ENCODE measurements at places on chromosomes 12 and 14.

DNA sequence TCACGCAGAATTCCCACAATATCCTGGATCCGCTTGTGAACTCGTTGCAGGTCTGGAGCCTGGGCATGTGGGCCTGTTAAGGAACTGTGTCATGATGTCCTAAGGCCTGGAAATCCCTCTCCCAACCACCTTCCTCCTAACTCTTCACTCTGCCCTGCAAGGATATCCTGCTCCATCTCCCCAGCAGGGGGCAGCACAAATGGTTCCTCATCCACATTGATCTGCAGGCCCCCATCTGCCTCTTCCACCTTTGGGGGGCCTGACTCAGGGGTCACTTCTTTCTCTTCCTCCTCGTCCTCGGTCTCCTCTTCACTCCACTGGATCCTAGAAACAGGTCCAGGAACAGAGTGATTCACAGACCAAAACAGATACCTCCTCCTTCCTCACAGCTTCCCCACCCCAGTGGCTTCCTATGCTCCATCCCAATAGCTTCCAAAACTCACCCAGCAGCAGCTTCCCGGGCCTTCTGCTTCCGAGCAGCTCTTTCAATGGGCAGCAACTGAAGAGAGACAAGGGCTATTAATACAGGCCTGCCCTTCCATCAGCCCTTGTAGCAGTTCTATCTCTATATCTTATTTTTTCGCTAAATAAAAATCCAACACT is 4.5 kb downstream of the NOP2 start:
- DNase-seq = peak; percentile 87

GRCh38 chr12:87385322-87385721 is 643.9 kb downstream of the C12orf50 start:
- DNase-seq = no peak

- peak; percentile 36 for DNase-seq
These were observed 303 bp downstream of the PUS7L start for GRCh38 chr12:43758247-43758727.

GRCh38 chr12:9334041-9334692 is 126.0 kb upstream of the PZP start:
- no peak for DNase-seq

- DNase-seq = no peak
These were observed 2.4 kb upstream of the KIF26A start for GRCh38 chr14:104135904-104136471.

GRCh38 chr14:76956316-76957090 is 72.0 kb downstream of the IRF2BPL start:
- DNase-seq = peak; percentile 98

- DNase-seq = peak; percentile 86
These were observed 19.0 kb upstream of the RNASE12 start for GRCh38 chr14:20610002-20610765.

DNA sequence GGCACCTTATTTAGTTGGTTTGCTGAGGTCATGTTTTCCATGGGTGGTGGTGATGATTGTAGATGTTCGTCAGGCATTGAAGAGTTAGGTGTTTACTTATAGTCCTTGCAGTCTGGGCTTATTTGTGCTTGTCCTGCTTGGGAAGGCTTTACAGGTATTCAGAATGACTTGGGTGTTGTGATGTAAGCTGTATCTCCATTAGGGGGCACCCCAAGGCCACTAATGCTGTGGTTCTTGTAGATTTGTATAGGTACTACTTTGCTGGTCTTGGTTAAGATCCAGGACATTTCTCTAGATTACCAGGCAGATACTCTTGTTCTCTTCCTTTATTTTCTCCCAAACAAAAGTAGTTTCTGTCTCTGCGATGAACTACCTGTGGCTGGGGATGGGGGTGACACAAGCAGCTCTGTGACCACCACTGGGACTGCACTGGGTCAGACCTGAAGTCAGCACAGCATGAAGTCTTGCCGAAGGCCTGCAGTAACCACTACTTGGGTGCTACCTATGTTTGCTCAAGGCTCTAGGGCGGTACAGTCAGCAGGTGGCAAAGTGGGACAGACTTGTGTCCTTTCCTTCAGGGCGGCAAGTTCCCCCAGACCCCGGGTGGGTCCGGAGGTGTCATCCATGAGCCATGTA is 35.8 kb upstream of the FBXO33 start:
- DNase-seq = peak; percentile 79

- no peak for DNase-seq
These were observed 53.6 kb upstream of the PCED1B start for GRCh38 chr12:47025798-47026197.

DNA sequence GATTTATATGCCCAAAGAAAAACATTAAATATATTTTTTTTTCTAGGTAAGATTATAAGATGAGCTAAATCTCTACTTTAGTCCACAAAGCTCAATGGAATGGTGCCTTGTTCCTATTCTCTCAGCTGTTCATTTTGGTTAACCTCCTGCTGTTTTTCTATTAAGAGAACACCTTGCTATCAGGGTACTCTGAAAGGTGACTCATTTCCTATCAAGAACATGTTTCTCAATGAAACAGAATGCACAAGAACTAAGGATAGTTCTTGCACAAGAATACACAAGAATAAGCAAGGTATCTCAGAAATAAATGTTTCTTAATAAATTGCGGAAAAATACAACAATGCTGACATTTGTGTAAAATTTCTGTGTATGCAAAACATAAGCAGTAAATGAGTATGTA is 14.1 kb downstream of the ABCD2 start:
- DNase-seq = no peak

DNA sequence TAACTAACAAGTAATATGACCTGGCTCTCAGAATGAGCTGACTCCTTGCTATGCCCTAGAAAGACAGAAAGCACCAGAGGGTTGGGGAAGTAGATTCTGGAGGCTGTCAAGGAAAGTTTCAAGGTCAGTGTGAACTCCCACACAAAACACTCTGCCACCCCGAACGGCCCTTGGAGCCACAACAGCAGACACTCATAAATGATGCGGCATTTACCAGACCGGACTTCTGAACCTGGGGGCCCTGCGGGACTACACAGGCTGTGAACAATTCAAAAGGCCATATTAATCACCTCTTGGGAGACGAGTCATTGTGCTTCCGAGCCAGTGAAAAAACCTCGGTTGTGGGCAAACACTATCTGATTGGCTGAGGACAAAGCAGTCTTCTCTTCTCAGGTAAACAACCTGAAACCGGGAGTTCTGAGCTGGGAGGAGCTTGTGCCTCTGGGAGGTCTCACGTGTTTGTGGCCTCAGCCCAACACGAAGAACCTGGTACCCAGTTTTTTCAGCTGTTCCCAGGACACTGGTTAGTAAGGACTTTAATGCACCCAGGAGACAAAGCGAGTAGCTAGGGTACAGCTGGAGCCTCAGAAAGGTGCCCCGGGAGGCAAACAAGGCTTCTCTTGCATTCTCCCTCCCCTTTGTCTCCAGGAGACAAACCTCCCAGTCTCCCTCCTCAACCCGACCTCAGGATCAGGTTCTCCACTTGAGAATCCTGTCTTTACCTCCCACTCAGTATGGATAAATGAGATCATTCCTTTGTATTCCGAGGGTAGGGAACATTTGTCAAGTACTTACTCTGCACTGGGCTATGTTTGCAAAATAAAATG is 35.3 kb downstream of the VWF start:
- DNase-seq = peak; percentile 53

DNA sequence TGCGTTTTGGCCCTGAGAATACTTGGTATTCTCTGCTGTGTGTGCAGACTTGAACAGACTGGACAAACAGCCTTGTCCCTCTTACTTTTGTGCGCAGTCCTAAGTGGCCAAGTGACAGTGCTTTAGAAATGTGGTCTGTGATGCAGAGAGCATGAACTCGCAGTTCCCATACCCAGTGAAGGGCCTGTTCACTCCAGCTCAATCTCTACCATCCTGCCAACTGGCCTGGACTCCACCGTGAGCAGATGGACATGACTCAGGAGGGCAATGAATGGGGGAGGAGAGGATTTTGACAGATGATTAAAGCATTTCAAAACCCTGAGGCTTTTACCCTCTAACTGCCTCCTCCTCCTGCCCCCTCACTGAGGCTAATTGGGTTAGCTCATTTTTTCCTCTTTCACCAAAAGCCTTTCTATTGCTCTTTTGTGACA is 62.5 kb upstream of the PYGL start:
- DNase-seq = no peak

DNA sequence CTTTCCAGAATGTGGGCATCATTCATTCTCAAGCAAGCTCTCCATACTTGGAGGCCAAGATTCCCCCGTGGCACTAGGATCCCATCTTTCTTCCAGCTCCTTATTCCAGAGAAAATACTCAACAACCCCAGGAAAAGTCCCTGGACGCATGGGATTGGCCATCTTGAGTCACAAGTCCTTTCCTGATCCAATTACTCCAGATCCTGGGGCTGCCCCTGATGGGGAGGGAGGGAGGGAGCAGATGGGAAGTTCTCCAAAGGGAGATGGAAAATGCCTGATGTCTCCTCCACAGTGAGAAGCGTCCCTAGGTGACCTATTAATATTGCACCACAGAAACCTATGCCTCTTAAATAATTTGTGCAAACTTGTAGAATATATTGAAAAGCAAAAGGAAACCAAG is 12.4 kb upstream of the KCNK13 start:
- peak; percentile 31 for DNase-seq

GRCh38 chr14:87233806-87234384 is 759.1 kb downstream of the GALC start:
- DNase-seq = no peak

DNA sequence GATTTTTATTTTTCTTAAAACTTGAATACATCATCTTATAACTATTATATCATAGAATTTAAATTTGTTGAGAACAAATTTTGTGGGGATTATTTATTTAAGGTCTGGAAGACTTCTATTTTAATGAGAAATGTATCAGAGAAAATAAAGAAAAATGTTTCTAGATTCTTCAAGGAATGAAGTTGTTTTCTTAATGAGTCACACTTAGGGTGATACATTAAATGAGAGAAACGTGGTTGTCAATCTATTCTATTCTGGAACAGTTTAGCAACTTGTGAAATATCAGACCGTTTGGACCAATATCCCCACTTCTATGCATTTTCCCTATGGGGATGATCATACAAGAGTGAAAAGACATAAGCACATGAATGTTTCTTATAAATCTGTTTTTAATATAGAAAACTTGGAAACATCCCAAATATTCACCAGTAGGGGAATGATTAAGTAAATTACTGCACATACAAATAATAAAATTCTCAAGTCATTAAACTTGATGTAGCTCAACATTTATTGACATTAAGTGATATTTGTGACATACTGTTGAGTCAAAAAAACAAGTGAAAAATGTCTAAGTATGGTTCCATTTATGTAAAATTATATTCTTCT is 88.5 kb downstream of the E2F7 start:
- DNase-seq = no peak

GRCh38 chr12:94712815-94713515 is 62.6 kb upstream of the TMCC3 start:
- DNase-seq = no peak

DNA sequence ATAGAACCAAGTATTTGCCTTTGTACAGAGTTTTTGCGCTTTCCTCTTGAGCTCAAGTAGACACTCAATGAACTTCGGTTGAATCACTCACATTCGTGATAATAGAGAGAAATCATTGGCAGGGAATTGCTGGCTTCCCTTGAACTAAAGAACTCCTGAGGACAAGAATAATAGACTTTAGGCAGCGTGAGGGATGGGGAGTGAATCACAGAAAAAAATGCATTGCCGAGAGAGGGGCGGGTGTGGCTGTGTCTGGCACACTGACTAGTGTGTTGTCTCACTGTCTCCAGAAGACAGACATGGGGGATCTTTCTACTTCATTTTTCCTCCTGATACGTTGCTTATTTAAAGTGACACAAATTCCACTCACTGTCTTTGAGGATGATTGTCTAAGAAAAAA is 805.2 kb downstream of the BCL11B start:
- DNase-seq = no peak

- DNase-seq = no peak
These were observed 218.2 kb upstream of the ARHGAP5 start for GRCh38 chr14:31858868-31859267.

GRCh38 chr12:118734266-118734665 is 247.1 kb upstream of the SRRM4 start:
- no peak for DNase-seq

- DNase-seq = peak; percentile 94
These were observed 31.2 kb downstream of the TC2N start for GRCh38 chr14:91835920-91836843.

GRCh38 chr12:42631513-42631912 is 42.0 kb upstream of the PRICKLE1 start:
- DNase-seq = no peak

GRCh38 chr14:75548544-75548943 is 26.3 kb downstream of the BATF start:
- no peak for DNase-seq

DNA sequence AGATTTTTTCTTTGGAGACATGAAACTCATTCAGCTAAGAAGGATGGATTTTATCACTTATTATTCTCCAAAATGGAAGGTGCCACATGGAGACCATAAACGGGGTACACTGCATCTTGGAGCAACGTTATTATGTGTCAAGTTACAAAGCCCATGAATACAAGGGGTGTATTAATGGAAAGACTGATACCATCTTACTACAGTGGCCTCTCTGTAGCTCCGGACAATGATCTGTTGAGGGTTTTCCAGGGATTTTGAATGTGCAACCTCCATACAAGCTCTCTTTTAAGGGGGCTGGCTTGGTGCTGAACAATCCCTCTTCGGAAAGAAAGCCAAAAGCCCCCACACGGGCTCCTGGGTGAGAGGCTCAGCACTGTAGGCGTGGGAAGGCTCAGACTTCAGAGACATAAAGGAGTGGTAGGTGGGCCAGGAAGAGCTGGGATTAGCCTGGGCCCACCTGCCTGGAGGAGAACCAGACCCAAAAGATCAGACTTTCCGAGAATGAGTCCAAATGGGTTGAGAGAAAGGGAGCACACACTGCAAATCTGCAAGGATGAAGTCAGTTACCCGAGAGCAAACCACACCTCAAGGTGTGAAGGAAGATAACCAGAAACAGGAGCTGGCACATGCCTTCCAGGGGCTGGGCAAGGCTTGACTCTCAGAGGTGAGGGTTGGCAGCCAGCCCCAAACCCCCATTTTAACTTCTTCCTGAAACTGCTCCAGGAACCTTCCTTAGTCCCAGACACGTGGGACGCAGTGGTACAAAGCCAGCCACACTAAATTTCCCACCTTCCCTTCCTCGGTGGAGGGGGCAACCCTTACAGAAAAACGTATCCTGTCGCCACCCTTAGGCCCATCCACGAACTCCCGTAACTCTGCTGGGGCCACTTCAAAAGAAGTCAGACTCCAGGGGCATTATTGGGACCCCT is 1.5 kb downstream of the VPS37B start:
- no peak for DNase-seq

- peak; percentile 72 for DNase-seq
These were observed at the start of gene MTA1 for GRCh38 chr14:105419195-105420091. Gene MTA1 (plus strand): TSS chr14:105419827. CDS start chr14:105420036, 209 bp downstream.

DNA sequence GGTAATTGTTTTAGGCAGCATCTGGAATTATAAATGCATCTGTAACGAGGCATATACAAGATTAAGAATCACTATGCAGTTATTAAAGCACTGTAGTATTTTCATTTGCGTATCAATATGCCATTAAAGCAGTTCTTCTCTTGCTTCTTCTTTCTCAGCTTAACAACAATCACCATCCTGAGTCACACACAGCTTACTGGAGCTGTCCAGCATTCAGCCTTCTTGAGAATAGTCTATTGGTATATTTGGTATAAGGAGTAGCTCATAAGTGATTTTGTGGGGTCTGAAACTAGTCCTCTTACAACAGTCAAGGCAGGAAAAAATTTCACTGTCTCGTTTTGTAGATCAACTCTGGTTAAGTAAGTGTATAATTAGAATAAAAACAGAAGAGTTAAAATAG is 523.0 kb upstream of the FOXG1 start:
- peak; percentile 30 for DNase-seq
